ENCODE measurements at places on chromosomes 3 and 15.

GRCh38 chr15:63200464-63201249 is 11.3 kb downstream of the RAB8B start:
- no peak for DNase-seq

GRCh38 chr3:162428192-162428591 is 931.6 kb downstream of the OTOL1 start:
- DNase-seq: no peak

GRCh38 chr3:179421500-179421899 is 29.8 kb downstream of the GNB4 start:
- DNase-seq: no peak

GRCh38 chr3:193132241-193132640 is 108.8 kb upstream of the PLAAT1 start:
- DNase-seq: no peak

GRCh38 chr15:74141591-74141990 is 11.2 kb downstream of the ISLR2 start:
- DNase-seq: no peak

- no peak for DNase-seq
Measured at GRCh38 chr15:57215326-57215725, 161.0 kb upstream of the CGNL1 start.

GRCh38 chr3:11803977-11804892 is 42.5 kb downstream of the TAMM41 start:
- DNase-seq: no peak

DNA sequence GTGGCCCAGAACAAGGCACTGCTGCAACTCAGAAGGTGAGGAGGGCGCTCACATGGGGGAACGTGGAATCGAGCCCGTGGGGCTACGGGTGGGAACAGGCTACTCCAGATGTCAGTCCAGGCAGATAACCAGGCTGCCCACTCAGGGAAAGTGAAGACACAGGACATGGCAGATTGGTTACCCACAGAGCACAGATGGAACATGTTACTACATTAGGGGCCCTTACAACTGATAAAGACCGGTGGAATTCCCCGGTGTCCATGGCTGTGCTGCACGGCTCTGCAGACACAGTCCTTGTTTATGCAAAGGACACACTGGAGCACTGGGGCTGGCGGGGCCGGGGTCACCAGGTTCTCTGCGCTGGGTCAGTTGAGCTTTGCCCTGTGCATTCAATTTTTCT is 36.9 kb downstream of the PCSK6 start:
- no peak for DNase-seq

GRCh38 chr3:190044142-190044541 is 76.6 kb downstream of the P3H2 start:
- DNase-seq: no peak

DNA sequence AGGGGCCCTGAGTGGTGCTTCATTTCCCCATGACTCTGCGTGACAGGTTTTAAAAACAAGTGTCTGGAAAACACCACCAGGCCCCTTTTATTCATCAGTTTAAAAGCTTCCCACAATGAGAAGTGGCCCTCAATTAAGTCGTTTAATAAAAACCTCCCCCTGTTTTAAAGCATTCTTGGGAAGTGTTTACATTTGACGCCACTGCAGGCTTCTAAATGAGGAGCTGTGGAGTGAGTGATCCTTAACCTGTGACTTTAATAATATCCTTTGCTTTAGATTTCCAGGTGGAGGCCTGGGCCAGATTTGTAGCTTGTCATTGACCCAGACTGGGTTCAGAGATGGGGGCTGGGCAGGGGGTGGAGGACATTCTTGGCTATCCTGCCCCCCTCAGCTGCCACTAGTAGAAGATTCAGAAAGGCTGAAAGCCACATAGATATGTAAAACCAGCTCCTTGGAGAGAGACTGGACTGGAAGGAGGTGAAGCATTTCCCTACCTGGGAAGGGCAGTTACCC is 11.3 kb downstream of the CGNL1 start:
- no peak for DNase-seq

DNA sequence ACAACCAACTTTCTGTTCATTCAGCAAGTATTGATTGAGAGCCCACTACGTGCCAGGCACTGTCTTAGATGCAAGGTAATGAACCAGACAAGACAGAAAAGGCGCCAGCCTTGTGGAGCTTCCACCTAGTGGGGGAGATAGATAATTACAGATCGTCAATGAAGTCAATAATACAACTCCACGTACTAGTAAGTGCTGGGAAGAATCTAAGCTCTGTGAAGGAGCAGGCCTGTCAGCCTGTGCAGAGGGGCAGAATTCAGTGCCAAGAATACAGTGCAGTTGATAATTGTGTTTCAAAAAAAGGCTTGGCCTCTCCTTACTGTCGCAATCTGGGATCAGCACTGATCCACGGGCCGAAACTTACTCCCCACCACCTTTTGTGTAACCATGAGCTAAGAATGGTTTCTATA is 186.3 kb downstream of the FEZF2 start:
- DNase-seq: no peak

DNA sequence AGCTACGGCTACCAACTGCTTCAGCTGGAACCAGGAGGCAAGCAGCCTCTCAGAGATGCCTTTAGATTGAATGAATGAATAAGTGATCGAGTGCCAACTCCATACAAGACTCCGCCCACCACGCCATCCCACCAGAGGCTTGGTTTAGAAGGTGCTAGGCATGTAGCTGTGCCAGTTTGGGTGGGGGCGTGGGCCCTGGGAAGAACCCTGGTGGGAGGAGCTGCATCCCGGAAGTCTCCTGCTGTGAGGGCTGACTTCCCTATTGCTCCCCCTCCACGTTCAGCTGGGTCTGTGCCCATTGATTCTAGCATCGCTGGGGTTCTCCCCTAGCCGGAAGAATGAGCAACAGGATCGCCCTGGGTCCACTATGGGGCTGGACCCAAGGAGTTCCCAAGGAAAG is 20.9 kb downstream of the LINGO1 start:
- DNase-seq: no peak

DNA sequence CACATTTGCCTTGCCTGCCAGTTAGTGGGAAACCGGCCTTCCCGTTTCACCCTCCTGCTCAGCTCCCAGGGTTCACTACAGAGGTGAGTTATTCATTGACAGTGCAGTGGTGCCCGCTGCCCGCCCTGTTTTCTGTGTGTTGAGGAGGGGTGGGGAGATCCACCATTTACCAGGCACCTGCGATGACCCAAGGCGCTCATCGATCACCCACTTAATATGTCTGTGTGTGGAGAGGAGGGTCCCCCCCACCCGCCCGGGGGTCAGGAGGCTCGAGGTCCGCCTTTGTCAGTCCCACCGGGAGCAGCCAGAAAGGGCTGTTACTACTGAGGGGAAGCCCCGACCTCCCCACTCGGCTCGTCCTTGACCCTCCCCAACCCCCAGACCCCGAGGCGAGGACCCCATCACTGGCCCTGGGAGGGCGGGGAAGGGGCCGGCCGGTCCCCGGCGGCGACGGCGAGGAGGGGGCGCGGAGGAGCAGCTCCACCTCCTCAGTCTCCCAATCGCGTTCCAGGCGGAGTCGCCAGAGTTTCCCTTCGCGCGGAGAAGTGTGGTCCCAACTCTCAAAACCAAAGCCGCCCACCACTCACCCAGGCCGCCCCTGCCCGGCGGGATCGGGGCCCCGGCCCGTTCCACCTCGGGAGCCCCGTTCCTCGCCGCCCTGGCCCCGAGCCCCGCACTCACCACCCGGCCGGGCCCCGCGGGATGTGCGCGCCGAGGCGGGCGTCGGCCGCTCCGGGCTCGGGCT is 1.1 kb downstream of the PLXNB1 start:
- DNase-seq: no peak

GRCh38 chr15:28019594-28020309 is 79.4 kb downstream of the OCA2 start:
- no peak for DNase-seq

DNA sequence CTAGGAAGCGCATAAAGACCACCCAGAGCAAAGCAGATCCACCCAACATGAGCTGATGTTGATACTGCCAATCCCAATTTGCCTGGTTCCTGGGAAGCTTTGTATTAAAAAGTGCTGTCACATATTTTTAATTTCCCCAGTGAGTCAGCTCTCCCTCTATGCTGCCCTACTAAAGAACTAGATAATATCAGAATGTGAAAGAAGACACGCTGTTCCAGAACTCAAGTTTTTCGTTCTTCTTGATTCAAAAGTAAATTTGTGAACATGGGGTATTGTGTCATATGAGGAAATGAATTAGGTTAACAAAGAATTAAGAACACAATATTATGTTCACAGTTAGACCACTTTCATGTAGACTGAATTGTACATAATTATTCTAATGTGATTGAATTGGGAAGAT is 734.2 kb upstream of the ALCAM start:
- DNase-seq: no peak

GRCh38 chr3:134294302-134295280 is 43.9 kb upstream of the RYK start:
- no peak for DNase-seq

DNA sequence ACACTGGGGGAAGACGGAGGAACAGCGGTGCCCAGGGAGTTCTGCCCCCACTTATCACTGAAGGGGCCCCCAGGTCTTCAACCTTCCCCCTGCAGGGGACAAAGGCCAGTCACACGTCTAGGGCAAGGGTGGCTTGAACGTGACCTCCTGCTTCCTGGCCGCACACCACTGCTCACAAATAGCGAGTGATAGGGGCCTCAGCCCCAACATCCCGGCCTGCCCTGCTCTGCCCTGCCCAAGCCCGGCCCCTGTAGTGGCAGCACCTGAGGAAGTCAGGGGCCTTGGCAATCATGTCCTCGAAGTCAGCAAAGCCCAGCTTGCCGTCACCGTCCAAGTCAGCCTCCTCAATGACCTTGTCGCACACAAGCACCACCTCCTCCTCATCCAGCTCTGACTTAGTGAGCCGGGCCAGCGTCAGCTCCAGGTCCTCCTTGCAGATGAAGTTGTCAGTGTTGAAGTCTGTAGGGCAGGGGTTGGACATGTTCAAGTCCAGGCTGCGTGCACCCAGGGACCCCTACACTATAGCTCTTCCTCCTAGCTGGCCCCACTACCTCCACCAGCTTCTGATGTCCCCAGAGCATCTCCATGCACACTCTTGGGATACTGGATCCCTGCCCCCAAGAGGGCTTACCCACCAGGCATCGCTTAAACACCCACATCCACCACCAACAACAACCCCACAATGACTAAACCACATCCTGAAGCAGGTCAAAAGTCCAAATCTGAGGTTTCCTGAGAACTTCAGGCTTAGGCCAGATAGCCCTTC is 13.3 kb downstream of the SH2D7 start:
- DNase-seq: no peak

DNA sequence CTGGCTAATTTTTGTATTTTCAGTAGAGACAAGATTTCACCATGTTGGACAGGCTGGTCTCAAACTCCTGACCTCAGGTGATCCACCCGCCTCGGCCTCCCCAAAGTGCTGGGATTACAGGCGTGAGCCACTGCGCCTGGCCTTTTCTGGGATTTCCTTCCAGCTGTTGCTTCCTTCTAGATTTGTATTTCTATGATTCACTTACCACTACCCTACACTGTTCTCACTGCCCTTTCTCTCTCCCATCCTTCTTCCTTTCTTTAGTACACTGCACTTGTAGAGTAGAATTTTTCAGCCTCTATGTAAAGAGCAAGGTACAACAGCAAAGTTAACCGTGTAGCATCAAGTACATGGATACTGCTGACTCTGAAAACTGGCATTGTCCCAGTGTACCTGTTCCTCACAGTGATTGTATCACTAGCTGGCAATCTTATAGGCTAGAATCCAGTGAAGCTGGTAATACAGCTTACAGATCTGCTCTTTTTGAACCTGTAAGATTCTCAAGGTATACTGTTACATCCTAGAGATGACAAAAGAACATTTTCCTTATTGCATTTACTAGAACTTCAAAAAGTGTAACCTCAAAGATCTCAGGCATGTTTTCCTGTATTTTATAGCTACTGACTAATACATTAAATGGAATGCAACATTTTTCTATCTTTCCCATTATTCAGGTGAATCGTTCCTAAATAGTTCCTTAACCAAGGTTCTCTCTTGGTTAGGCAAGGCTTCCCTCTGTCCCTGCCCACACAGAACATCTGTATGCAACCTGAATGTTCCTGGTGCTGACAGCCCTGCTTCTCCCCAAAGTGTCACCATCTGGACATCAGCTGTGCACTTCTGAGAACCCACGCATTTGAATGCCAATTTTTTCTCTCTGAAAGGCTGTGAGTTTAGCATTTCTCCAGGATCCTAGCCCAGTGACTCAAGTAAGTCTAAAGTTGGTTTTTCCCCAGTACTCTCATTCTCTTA is 74.1 kb upstream of the RAP2B start:
- no peak for DNase-seq

GRCh38 chr3:151561878-151562277 is 101.0 kb upstream of the IGSF10 start:
- no peak for DNase-seq

- DNase-seq: no peak
Measured at GRCh38 chr3:95289295-95289694, 1226.4 kb downstream of the NSUN3 start.

GRCh38 chr3:100041328-100041749 is 73.0 kb downstream of the FILIP1L start:
- no peak for DNase-seq

- no peak for DNase-seq
Measured at GRCh38 chr3:190696777-190697501, 165.6 kb downstream of the GMNC start.

DNA sequence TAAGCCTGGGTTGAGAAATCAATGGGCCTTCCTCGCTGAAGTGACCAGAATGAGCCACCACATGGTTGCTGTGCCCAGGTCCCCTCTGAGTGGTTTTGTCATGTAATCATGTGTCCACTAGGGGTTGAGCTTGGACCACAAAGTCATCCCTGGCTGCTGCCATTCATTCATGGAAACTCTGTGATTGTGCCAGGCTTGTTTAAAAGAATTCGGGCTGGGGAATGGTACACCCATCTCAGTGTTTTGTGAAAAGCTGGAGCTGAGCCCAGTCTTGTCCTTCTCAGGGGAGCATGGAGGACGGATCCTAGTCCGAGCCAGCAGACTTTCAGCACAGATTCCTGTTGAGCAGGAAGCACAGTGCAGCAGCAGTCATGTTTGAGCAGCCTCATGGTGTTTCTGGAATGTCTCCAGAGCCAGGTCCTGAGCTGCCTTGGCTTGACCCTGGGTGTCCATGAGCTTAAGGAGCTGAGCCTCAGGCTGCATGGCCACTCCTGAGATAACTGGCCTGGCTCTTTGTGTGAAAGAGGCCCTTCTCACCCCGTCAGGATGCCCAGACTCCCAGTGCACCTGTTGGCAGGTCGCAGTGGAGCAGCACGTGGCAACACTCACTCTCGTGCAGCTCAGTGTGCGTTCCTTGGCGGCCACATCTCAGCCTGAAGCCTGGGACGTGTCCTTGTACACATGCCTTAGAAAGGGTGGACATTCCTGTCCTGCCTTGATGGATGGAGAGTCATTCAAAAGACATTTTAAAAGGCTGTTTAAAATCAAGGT is 260.3 kb upstream of the TPM1 start:
- DNase-seq: no peak

- DNase-seq: no peak
Measured at GRCh38 chr3:17830788-17831187, 88.4 kb upstream of the TBC1D5 start.

GRCh38 chr15:85408270-85408746 is 27.9 kb downstream of the AKAP13 start:
- no peak for DNase-seq

DNA sequence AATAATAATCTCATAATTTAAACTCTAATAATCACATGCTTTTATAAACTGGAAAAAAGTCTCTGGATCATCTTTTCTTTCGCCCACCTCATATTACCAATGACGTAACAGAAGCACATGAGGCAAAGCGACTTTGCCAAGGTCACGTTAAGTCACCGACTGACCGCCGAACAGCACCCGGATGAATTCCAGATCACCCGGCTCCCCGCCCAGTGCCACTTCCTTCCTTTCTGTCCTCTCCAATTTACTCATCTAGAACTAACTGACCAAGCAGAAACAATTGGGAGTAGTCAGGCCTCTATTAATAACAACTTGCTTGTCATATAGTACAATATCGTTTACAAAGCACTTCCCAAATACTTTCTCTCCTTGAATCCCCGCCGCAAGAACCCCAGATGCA is 21.1 kb downstream of the FGF12 start:
- no peak for DNase-seq
